Naive thymus-derived CD8-positive, alpha-beta T cell (primary cell): ENCODE measurements at places on chromosomes 2 and 18. TPM values are rescaled to one million over a fixed set of nuclear protein-coding genes. Genes with fewer than 3 reads are reported as not detected.

DNA sequence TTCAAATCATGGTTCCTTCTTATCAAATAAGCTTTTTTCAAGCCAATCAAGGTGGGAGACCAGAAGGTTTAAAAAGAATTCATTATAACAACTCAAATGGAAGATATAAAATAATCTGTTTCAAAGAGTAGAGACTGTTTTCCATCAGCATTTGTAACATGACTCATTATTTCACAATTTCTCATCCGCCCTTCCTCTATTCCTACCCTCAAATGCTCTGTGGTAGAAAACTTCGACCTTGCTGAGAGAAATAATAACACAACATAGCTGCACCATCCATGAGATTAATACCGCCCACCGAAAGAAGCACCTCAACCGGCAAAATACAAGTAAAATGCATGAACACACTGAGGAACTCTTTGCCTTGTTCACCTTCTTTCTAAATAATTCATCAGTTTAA, 2039.2 kb upstream of the CELF4 start:
- no peak for DNase-seq

Gene EPHA4
- polyA plus RNA-seq: 4.5 TPM

DNA sequence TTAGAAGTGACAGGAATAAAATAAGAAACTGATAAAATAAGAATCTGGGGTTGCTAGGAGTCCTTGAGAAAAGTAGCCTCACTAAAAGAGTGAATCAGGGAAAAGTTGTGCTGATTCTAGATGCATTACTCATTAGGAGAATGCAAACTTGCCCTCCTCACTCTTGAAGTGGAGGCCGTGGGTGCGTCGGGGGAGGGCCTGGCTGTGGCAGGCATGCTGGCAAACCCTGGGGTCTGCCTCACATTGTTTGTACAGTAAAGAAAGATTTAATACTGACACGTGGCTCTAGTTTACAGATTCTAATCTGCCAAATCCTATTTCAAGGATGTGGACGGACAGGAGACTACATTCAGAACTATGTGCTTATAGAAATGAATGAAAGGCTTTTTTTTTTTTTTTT, 41.9 kb downstream of the TANC1 start:
- no peak for DNase-seq

Gene BCL2
- 31.3 TPM for polyA plus RNA-seq

- DNase-seq: no peak
Observed at GRCh38 chr2:45445037-45445436, 166.0 kb downstream of the SRBD1 start.

- DNase-seq: no peak
Observed at GRCh38 chr2:223598994-223599639, 3.0 kb downstream of the SCG2 start.

Gene CNTNAP5
- polyA plus RNA-seq: not detected

DNA sequence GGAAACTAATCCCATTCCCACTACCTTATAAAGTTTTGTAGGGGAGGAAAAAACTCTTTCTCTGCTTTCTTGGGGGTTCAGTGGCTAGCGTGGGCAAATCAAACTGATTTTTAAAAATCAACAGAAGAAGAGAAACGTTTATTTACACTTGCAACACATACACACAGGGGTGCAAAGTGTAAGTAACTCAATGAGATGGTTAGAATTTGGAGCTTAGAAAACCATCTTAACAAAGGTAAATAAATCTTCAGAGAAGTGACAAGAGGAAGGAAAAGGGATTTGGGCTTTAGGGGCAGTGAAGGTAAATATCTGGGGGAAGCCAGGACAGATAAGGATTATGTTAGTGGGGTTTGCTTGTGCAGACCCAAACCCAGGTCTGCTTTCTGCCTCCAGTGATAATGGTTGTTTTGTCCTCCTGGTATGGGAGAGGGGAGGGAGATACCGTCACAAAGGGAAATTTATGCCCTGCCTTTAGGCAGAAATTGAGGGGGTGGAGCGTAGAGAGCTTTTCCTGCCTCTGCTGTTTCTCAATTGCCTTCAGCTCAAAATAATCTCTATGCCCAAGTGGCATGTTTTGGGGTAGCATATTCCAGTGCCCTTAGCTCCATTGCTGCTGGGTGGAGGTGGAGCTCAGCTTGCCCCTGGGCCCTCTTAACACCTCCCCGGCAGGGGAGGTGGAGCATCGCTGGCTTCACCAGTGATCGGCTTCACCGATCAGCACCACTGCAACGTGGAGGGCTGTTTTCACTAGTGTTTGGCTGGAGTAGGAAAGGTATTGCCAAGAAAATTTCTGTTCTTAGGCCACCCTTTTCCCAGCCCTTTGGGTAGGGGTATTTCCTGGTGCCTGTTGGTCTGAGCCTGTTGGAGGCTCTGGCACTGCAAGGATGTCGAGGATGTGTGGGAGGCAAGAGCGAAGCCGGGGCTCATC, 92.2 kb downstream of the TEX51 start:
- no peak for DNase-seq

DNA sequence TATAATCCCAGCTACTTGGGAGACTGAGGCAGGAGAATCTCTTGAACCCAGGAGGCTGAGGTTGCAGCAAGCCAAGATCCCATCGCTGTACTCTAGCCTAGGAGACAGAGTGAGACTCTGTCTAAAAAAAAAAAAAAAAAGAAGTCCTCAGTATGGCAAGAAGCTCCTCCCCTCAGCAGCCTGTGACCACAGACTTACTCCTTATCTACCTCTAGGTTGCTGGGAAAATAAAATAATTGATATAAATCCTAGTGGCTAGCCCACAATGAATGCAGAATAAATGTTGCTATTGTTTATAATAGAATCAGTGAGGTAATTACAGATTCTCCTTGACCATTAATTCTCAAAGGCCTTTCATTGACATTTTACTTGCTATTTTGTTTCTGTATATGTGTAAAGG, 70.6 kb downstream of the IRS1 start:
- no peak for DNase-seq

DNA sequence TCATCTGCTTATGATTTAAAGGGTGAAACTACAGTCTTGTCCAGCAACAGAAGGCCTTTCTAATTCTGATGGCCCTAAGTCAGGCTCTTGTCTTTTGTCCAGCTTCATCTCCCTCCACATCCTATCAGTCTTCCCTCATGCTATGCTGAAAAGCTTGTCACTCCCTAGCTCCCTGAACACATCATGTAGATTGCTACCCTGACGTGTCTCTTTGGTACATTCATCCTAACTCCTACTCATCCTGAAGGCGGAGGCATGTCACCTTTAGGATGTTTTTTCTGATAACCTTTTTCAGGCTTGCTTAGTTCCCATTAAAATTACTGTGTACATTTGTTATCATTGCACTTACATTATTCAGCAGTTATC, 78.4 kb upstream of the ARL5A start:
- no peak for DNase-seq
